Pancreas (tissue), 10 donors: ENCODE measurements at places on chromosomes 13 and 19. TPM values are rescaled to one million over a fixed set of nuclear protein-coding genes. Genes with fewer than 3 reads are reported as not detected.

JAK3 gene
- 2.1 TPM for total RNA-seq

MEIOSIN gene
- not detected for total RNA-seq

CSNK1G2 gene
- total RNA-seq, result 21.3 TPM

SLC8A2 gene
- 8.3 TPM for total RNA-seq

KIR2DL4 gene
- not detected for total RNA-seq

PRRG2 gene
- total RNA-seq, result 8.9 TPM

RXFP2 gene
- total RNA-seq, result not detected

ZNF699 gene
- total RNA-seq, result 1.3 TPM

IGLON5 gene
- 0.06 TPM for total RNA-seq

GFY gene
- total RNA-seq, result not detected

IGFL3 gene
- total RNA-seq, result not detected

FLT3 gene
- total RNA-seq, result 2.6 TPM

PSG1 gene
- total RNA-seq, result not detected

MCEMP1 gene
- 0.49 TPM for total RNA-seq
